Kidney tubule cell (primary cell): ENCODE measurements at places on chromosomes 4 and X.

- DNase-seq, result no peak
These were observed 219.7 kb upstream of the TENM3 start for GRCh38 chr4:182023469-182023868.

- DNase-seq, result no peak
These were observed 119.0 kb upstream of the PDLIM3 start for GRCh38 chr4:185654311-185654710.

DNA sequence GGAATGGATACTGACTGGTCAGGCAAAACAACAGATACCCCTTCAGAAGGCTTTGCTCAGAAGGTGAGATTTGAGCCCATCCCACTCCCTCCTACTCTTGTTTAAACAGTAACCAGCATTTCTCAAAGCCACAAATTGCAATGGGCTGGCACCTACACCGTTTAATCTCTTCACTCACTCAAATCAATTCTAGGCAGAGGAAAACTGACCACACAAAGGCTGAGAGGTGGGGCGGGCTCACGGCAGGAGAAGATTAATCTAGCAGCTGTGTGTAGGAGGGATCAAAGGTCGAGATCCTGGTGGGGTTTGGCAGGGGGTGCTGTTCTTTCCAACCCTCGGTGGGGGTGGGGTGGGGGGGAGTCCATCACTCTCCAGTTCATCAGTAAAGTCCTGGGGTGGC, 622.4 kb downstream of the BCOR start:
- peak; percentile 4 for DNase-seq

GRCh38 chr4:75822416-75822815, 79.8 kb downstream of the PPEF2 start:
- DNase-seq, result no peak

- no peak for DNase-seq
These were observed 521.9 kb upstream of the BOD1L1 start for GRCh38 chr4:14149176-14150053.

DNA sequence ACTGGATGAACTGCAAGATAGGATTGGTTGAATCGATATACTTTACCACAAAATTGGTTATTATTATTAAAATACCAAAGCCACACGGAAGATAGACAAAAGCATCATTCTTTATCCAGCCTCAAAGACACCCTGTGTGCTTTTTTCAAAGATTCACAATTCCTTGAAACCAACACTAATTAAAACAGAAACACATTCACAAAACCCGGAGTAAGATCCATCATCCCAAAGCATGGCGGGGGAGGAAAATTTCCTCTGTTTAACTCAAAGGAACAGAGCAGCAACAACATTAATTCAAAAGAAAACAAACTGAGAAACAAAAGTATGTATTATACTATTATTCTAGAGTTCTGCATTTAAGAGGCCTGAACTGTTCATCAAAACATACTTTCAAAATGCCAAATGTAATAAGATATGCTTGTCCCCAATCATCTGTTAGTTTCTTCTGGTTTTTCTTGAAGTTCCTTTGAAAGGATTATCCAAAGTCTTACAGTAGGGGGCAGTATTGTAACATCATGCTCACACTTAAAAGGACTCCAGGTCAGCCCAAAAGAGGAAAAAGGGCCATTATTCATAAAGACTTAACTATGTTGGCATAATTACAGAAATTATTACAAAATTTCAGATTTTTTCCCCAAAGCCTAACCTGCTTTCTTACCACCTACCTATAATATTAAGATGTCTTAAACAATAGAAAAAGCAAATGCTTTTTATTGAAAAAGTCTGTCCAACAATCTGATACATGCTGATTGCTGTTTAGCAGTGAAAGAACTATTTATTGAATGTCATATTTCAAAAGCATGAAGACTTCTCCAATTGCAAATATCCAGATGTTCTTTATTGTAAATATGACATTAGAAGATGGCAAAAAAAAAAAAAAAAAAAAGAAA, 168.7 kb downstream of the SCFD2 start:
- peak; percentile 71 for DNase-seq

- peak; percentile 24 for DNase-seq
These were observed 5.6 kb upstream of the SMIM31 start for GRCh38 chr4:164748375-164748774.

DNA sequence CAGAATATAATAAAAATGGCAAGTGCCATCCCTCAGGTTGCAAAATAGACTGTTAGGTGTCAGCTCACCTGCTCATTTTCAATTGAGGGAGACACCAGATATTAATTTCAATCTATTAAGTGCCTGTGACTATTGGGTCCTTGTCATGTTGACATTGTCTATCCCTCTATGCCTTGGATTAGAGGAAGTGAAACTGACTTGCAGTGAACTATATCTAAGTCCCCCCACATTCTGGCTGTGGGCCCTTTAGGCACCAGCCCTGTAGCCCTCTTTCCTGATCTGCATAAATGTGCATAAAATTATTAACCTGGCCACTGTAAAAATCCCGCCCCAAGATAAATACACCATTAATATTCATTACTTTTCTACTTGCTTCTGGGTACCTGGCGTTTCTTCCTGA, 293.0 kb upstream of the CLNK start:
- no peak for DNase-seq

GRCh38 chrX:47191331-47191730, 2.3 kb upstream of the UBA1 start:
- DNase-seq, result peak; percentile 59

GRCh38 chr4:21692241-21692640, 256.3 kb downstream of the KCNIP4 start:
- DNase-seq, result no peak
